Fibroblast of villous mesenchyme (primary cell): ENCODE measurements at places on chromosomes 4 and X. TPM values are rescaled to one million over a fixed set of nuclear protein-coding genes. Genes with fewer than 3 reads are reported as not detected.

The GPR50 gene
- not detected in 2 replicates for total RNA-seq

The BEND2 gene
- not detected in 2 replicates for total RNA-seq

The WWC2 gene
- 42.2 and 100 TPM in 2 replicates for total RNA-seq

The RAB33B gene
- total RNA-seq = 11.3 and 14.7 TPM in 2 replicates

The GRIPAP1 gene
- 14.2 and 14.5 TPM in 2 replicates for total RNA-seq

The PSAPL1 gene
- total RNA-seq = not detected in 2 replicates

The SYP gene
- total RNA-seq = under 0.01 TPM in 1 of 2 replicates, not detected in the other

The LAGE3 gene
- total RNA-seq = 12.6 and 15.5 TPM in 2 replicates

The ABHD18 gene
- total RNA-seq = 5.5 and 8.6 TPM in 2 replicates

The NAT8L gene
- total RNA-seq = under 0.01 TPM in 2 replicates

The HPGD gene
- 0.97 TPM in 1 of 2 replicates, not detected in the other for total RNA-seq

The DIPK2B gene
- under 0.01 TPM in 1 of 2 replicates, not detected in the other for total RNA-seq

The CNKSR2 gene
- 1.9 and 4.7 TPM in 2 replicates for total RNA-seq

The NDUFA1 gene
- total RNA-seq = 67.8 and 68.6 TPM in 2 replicates

The ASIC5 gene
- not detected in 2 replicates for total RNA-seq

The ODAPH gene
- total RNA-seq = not detected in 2 replicates

The C4orf51 gene
- total RNA-seq = not detected in 2 replicates

The XKRX gene
- total RNA-seq = under 0.01 TPM in 1 of 2 replicates, not detected in the other

The FHIP1A gene
- under 0.01 and 0.32 TPM in 2 replicates for total RNA-seq

DNA sequence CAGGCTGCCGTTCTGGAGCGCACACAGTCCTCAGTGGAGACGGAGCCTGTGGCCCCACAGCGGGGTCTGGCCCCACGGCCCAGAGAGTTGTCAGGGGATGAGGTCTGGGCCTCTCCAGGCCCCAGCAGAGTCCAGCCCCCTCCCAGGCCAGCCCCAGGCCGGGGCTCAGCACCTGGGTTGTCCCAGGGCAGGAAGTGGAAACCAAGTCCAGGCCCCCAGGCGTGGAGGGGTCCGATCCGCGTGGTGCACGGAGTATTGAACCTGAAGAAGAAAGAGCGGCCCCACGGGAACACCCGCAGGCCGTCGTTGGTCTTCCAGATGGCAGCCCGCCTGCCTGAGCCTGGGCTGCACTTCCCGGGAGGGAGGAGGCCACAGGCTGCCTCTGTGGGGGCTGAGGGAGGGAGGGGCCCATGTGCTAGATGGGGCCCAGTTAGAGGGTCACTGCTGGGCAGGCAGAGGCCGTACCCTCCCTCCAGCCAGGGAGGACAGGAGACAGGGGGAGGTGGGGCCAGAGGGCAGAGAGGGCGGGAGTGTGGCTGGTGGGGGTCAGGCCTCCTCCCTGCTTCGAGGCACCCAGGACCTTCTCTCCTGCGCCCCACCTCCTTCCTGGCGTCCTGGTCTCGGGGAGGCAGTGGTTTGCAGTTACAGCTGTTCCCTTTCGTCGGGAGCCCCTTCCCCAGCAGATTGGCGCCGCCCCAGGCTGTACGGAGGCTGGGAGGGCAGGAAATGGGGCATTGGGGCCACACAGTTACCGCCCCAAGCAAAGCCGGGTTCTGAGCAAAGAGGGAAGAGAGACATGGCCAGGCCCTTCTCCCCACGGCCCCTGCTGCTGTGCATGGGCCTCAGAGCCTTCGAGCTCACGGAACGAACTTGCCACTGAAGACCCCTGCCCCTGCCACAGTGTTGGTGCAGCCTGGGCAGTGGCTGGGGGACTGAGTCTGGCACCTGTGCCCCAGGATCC lies 8.1 kb downstream of the HGFAC start:
- DNase-seq = no peak

GRCh38 chrX:39196192-39197102 lies 395.2 kb downstream of the MID1IP1 start:
- DNase-seq = peak; percentile 37

DNA sequence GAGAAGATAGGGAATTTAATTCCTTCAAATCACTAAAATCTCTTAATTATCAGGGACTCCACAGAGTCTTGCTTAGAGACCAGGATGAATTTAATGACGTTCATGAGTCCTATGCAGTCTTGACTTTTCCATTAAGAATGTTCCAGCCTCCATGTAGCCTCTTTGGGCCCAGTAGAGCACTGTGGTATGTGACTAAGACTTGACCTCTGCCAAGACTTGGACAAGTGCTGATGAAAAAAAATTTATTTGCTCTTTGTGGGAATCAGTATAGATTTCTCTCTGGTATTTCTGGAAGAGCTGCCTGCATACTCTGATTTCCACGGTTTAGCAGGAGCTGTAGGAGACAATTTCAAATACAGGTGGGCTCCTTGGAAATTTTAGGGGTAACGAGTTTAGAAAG lies 40.6 kb downstream of the CHRDL1 start:
- no peak for DNase-seq

DNA sequence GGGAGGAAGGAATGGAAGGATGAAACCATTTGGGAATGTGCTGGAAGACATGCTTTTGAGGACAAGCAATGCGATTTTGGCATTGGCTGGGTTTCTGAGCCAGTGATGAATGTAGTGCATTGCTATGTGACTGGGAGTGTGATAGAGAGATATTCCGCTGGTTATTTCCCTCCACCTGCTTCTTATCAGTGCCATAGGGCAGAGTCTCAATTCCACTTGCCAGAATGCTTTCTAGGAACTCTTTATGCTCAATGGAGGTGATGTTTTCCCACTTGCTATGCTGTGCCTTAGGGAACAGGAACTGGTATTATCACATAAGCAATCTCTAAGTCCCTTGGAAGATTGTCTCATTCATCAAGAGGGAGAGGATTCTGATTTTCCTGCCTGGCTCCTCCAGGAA lies 28.0 kb downstream of the TBL1X start:
- no peak for DNase-seq

GRCh38 chr4:18202486-18202885 lies 180.9 kb upstream of the LCORL start:
- DNase-seq = no peak

- DNase-seq = no peak
Measured at GRCh38 chr4:8571702-8572685, 8.2 kb upstream of the GPR78 start.

DNA sequence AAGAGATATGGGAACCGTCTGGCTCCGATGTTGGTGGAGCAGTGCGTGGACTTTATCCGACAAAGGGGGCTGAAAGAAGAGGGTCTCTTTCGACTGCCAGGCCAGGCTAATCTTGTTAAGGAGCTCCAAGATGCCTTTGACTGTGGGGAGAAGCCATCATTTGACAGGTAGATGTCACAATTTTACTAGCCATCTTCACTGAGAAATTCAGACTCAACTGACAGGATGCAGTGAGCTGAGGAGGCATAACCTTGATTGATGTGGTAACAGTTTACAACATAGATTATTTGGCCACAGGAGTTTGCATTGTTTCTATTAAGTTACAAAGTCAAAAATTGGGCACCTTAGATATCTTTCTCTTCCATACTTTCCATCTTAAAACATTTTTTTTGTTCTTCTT lies 417.7 kb downstream of the MAPK10 start:
- no peak for DNase-seq

GRCh38 chr4:148574066-148574465 lies 131.9 kb upstream of the NR3C2 start:
- no peak for DNase-seq

GRCh38 chr4:66577922-66578321 lies 907.6 kb upstream of the EPHA5 start:
- no peak for DNase-seq

GRCh38 chrX:110563282-110563681 lies 204.6 kb downstream of the RTL9 start:
- no peak for DNase-seq

- no peak for DNase-seq
Measured at GRCh38 chr4:62676962-62677361, 1476.8 kb downstream of the ADGRL3 start.

DNA sequence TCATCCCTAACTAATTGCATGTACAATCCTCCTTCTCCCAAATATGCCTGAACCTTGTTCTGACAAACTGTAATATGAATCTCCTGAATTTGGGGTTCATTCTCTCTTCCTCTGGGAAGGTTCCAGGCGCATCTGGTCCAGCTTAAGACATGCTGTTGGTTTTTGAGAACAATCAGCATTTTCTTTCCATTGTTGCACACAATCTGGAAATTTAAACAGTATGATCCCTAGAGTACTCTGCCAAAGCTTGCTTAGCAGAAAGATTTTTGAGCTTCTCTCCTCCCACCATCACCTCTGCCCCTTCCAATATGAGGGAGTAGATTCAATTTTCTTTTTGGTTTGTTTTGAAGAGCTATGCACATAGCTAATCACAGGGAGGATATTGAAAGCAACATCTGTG lies 50.1 kb downstream of the SRPX start:
- no peak for DNase-seq

DNA sequence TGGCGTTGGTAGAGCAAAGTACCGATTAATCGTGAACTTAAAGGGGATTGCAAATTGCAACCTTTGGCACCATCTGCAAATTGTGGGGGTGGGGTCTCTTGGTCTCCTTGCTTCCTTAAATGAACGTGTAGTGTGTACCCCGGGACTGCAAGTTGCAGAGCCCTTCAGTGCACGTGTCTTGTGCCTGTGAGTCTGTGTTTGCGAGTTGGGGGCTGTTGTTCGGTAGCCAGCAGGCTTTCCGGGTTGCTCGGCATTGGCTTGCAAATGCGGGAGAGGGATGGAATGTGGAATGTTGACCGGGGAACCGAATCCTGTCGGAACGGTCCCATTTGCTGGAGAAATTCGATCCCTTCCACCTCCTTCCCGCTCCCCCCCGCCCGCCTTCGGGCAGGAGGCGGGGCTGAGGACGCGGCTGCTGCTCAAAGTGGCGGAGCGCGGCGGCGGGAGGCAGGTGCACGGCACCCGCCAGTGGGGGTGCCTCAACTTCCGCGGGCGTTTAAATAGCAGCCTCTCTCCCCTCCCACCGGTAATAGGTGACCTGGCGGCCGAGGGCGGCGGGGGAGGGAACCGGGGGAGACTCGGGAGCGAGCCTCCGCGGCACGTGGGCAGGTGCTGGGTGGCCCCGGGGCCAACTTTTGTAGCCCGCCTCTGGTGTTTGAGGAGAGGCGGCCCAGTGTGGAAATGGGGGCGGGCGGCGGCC lies 1.5 kb downstream of the JADE1 start:
- peak; percentile 87 for DNase-seq

GRCh38 chr4:118290951-118291350 lies 61.9 kb downstream of the PRSS12 start:
- DNase-seq = no peak

DNA sequence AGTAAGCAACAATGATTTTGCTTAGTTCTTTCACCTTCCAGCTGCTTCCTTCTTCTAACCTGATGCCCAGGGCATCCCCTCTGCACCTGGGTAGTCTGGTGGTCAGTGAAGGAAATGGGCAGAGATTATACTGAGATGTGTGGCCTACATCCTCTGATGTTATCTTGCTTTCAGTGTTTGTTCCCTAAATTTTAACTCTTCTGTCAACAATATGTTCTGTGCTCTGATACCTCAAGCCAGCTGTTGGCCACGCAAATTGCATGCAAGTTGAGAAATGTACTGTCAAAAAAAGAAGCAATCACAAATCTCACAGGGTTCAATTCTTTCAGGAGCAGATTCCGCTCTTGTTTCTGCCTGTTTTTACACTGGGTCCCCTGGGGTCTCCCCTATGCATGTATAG lies 73.8 kb downstream of the FBXW7 start:
- no peak for DNase-seq

DNA sequence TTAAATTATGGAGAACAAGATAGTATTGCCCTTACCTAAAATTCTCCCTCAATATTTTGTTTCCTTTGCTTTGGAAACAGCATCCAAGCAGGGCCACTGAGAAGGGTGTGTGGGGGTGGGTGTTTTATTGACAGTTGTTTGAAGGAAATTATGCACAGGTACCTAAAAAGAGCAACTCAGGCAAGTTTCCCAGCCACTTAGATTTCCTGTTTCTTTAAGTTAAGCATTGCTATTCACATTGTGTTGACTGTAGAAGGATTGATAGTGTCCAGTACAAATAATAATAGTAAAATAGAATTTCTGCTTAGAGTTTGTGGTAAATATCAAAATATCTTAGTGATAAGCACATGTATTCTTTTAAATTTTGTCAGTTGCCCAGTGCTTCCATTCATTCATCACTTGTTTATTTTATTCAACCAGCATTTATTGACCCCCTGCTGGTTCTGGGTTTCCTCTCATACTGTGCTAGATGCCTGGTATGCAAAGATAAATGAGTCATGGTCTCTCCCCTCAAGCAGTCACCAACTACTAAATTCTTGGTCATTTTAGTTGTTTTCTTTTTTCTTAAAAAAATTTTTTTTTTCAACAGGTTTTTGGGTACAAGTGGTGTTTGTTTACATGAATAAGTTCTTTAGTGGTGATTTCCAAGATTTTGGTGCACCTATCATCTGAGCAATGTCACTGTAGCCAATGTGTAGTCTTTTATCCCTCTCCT lies 50.0 kb downstream of the GALNT7 start:
- no peak for DNase-seq

DNA sequence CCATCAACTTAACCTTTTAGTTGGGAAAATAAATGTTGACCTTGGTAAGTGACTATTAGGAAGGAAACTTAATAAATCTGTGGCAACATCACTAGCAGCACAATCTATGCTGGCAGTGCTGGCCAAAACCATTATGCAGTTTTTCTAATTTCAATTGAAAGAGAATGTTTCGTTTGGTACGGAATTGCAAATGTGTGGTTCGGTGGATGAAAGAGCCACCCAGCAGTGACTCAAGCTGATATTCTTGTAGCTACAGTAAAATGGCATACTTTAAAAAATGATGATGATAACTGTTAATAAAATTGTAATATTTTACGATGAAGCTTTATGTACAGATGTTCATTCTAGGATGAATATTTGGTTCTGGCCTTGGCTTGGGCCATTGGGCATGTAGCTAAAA lies 40.7 kb upstream of the AP1S2 start:
- DNase-seq = no peak

- no peak for DNase-seq
Measured at GRCh38 chr4:69531251-69531650, 35.5 kb upstream of the UGT2B4 start.

GRCh38 chr4:8021796-8022195 lies 82.1 kb upstream of the AFAP1 start:
- no peak for DNase-seq

DNA sequence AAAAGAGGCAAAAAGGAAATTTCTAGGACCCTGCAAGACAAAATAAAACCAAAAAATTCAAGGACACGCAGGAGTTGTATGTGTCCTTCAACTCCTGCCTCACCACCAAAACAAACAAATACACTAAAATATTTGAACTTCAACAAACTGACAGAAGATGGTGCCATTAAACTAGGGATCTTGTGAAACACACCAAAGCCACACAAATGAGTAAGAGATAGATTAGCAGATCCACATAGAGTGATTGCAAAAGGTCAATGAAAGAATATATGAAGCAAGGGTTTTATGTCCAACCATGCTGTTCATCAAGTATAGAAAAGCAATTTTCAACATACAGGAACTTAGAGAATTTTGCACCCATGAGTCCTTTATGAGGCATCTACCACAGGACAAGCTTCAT lies 40.1 kb upstream of the SCML1 start:
- peak; percentile 18 for DNase-seq

- no peak for DNase-seq
Measured at GRCh38 chr4:179353786-179354185, 1911.5 kb upstream of the AGA start.

DNA sequence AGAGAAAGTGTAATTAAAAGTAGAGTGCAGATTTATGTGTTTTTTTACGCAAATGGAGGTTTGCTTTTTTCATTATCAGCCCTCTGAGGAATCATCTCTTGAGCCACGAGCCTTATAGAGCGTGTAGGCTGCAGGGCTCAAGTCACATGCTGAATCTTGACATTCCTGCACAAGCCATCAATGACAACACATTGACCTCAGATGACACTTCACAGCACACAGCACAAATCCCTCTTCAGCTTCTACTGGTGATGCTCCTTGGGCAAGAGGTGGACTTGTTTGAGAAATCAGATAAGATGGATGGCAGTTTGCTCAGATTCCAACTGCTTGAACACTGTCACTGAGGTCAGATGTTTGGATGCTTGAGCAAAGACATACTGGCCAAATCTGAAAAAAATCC lies 250.6 kb downstream of the SNCA start:
- DNase-seq = peak; percentile 8
